ENCODE measurements at places on chromosomes 13 and 19. TPM values are rescaled to one million over a fixed set of nuclear protein-coding genes. Genes with fewer than 3 reads are reported as not detected.

- no peak for DNase-seq
Measured at GRCh38 chr19:47495478-47496372, 11.7 kb upstream of the KPTN start.

DNA sequence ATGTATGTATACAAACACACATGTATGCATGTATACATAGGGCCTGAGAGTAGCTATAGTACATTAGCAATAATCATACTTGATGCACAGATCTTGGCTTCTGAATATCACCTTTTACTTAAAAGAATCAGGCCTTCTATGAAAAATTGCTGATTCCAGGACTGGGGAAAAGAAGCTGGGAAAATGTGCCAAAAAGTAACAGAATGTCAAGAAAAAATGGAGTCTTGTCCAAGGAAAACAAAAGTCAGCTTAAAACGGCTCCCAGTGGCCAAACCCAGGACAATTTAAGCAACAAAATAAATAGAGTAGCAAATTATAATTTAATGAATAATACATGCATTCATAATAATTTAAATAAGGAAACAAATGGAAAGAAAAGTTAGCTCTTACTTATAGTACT is 2104.9 kb downstream of the PCDH9 start:
- peak; percentile 3 for DNase-seq

GRCh38 chr13:51396352-51396751 is 56.5 kb downstream of the INTS6 start:
- DNase-seq, result no peak

GRCh38 chr13:21476893-21477472 is 17.9 kb upstream of the ZDHHC20 start:
- DNase-seq, result peak; percentile 89

DNA sequence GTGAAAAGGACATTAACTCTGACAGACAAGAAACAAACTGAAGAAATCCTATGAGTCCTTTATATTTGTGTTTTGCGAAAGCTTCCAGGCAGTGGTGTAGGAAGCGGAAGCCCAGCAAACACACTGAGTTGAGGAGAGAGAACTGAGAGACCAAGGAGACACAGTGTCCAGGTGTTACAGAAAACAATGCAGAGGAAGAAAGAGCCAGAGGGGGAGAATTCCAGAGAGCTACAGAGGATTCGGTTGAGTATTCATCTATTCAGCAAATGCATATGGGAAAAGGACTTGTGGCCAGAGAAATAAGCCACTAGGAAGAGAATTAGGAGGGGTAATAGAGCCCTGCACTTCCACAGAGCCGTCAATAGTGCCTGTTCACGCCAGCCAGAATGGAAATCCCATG is 183.5 kb downstream of the LIG4 start:
- no peak for DNase-seq

- DNase-seq, result no peak
Measured at GRCh38 chr13:87953381-87953780, 282.2 kb downstream of the SLITRK5 start.

DNA sequence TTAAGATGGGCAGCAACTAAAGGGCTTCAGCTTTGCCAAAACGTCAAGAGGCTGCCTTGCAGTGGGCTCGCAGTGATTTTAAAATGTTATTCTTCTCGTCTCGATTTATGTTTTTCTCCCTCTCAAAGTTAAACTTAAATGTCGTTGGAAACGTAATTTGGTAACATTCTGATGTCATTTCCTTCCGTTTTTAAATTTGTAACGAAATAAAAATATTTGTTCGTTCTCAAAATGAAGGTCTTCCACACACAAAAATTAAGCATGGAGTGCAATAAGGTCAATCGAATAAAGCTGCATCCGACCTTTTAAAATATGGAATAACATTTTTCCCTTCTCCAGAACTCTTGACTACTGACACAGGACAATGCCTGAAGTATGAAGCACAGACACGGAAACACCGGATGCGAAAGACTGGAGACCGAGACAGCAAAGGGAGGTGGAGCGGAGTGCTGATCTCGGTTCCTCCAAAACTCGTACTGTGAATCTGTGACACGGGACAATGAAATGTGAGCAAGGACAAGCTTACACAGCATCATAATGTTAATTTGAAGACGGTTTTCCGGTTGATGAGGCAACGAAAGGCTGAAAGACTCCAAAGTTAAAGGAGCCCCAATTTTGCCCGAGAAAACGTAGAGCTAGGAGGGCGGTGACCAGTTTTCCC is 850 bp downstream of the MTMR6 start:
- DNase-seq, result peak; percentile 59

- DNase-seq, result no peak
Measured at GRCh38 chr19:45145270-45146189, 15.3 kb downstream of the NKPD1 start.

DNA sequence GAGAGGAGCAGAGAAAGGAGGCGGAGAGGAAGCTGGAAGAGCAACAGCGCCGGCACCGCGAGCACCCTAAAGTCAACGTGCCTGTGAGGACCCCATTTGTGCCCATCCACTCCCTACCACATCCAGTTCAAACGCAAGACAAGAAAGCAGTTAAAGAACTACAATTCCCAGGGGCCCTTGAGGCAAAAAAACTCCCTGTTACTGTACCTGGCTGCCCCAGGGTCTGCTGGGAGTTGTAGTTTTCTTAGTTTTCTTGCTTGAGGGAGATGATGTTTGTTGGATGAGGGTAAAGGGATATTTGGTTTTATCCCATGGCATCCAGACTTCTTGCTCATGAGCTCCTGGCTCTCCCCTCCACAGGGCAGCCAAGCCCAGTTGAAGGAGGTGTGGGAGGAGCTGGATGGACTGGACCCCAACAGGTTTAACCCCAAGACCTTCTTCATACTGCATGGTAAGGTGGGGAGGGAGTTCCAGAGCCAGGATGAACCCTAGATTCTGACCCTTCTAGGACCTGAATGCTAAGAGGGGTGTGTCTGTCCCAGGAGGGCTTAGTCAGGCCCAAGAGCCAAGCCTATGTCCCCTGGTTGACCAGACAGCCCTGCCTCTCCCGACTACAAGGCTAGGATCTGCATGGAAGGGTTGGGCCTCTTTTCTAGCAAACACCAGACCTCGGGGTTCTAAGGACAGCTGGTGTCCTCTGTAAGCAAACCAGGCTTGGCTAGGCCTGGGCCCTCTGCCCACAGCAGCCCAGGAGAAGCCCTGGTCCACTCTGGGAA is 13.2 kb downstream of the NUCB1 start:
- peak; percentile 19 for DNase-seq

GRCh38 chr13:98677398-98677797 is 75.1 kb downstream of the SLC15A1 start:
- no peak for DNase-seq

DNA sequence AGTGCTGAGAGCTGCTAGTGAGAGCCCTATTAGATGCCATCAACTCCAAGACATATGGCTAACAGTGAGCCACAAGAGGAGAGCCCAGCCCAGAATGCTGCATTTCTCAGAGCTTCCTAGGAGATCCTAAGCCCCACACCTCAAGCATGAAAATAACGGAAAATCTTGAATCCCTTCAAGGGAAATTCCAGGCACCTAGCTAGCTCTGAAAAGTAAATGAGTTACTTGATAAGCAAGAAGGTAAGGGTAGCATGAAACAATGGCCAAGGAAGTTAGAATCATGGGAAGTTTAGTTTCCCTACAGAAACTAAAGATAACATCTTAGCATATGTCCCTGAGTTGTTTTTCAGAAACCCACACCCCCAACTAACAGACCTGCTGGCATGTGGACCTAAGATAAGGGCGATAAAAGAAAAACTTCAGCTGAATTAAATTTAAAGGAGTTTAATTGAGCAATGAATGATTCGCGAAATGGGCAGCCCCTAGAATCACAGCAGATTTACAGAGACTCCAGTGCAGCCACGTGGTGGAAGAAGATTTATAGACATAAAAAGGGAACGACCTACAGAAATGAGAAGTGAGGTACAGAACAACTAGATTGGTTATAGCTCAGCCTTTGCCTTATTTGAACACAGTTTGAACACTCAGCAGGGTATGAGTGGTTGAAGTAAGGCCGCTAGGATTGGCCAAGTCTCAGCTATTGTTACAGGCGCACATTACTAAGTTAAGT is 301.3 kb upstream of the DACH1 start:
- DNase-seq, result no peak

- DNase-seq, result no peak
Measured at GRCh38 chr13:28001049-28001448, 12.6 kb upstream of the URAD start.

GRCh38 chr13:50709058-50709457 is 134.4 kb downstream of the DLEU7 start:
- no peak for DNase-seq

GRCh38 chr13:27622102-27622820 is 569 bp downstream of the POLR1D start:
- DNase-seq, result no peak

DNA sequence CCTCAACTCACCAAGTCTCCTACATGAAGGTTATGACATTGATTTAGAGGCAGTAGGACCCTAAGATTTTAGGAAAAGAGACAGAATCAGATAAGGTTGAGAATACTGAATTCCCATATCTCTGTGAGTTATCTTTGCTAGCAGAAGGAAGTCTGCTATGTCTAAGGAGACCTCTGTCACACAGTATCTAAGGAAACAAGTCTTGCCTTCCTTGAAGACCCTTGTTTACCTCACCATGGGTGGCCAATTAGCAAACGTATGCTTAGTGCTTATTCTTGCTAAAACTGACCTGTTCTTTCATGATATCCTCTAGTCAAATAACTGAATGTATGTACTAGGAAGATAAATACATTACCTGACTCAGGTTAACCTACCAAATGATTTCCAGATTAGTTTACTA is 855.4 kb upstream of the SLITRK1 start:
- DNase-seq, result no peak

- no peak for DNase-seq
Measured at GRCh38 chr19:17020823-17021222, 5.8 kb downstream of the CPAMD8 start.

ZIM2 gene
- 6.1 TPM for total RNA-seq

FCGBP gene
- total RNA-seq, result 17.0 TPM

CCNA1 gene
- total RNA-seq, result 1.4 TPM

FCER2 gene
- not detected for total RNA-seq

Data from tongue (tissue), 3 donors.